ENCODE measurements at places on chromosomes 2 and 18.

- DNase-seq = no peak
Measured at GRCh38 chr2:218043100-218043499, 26.0 kb upstream of the RUFY4 start.

GRCh38 chr2:113895301-113895700 is 5.4 kb downstream of the ACTR3 start:
- no peak for DNase-seq

DNA sequence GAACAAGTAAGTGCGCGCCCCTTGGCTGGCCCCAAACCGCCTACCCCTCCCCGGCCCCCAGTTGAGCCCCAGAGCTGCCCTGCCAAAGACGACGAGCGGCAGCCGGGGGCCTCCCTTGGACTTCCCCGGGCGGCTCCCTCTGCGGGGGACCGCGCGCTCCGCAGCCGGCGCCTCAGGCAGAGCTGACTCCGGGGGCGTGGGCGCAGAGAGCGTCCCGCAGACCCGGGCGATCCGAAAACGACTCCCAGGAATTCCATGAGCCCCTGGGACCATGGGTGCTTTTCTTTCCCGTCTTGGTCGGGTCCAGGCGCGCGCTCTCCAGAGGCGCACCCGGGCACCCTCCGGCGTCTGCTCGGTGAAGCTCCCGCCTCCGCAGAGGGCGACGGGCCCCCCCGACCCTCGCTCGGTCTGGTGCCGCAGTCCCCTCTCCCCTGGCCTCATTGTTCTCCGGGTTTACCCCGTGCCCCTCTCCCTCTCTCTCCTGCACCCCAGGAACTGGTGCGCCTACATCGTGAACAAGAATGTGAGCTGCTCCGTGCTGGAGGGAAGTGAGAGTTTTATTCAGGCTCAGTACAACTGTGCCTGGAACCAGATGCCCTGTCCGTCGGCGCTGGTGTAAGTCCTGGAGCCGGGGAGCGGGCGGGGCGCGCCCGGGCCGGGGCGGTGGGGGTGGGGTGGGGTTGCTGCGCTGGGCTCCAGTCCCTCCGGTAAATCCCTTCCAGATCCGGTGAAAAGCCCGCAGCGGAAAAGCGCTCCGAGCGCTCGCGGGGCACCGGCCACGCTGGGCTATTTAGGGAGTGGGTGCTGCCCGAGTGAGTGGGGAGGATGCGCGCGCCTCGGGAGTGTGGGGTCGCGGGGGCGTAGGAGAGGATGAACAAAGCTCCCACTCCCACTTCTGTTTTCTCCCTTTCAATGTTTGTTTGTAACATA is 776 bp downstream of the EMILIN2 start:
- no peak for DNase-seq

DNA sequence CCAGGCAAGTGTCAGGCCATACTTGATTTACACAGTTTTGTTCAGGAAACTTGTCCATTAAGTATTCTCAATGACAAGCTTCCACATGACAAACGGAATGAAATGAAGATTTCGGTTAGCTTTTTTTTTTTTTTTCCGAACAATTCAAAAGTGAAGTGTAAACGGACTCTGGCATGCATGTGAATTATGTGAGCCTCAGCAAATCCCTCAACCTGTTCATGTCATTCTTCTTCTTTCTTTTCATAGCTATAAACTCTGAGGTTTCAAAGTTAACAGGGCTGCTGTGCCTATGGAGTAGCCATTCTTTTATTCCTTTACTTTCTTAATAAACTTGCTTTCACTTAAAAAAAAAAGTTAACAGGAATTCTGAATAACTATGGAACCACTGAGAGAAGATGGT is 110.3 kb downstream of the NOL10 start:
- DNase-seq = no peak

DNA sequence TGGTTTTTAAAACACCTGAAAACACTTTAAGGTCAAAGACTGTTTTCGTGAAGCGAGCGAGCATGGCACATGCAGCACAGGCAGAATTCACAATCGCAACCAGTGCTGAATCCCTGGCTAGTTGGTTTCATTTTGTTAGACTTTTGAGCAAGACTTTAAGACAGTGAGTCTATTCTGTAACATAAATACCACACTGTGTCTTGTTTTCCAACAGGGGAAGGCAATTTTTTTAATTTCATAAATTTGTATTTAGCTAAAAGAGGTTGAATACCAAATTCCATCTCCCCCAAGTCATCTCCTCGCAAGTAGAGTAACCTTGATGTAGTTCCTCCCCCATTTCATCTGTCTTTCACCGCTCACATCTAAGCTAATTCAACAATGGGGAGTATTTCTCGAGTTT is 1.4 kb downstream of the CERKL start:
- DNase-seq = no peak

All from DMS79 (cell line).